SJCRH30 (cell line): ENCODE measurements at places on chromosomes 13 and 19. TPM values are rescaled to one million over a fixed set of nuclear protein-coding genes. Genes with fewer than 3 reads are reported as not detected.

GRCh38 chr19:6078068-6078467, 32.2 kb downstream of the RFX2 start:
- no peak for DNase-seq

Gene LGALS13
- not detected in 2 replicates for total RNA-seq

Gene ADAMTS10
- total RNA-seq: not detected in 2 replicates

DNA sequence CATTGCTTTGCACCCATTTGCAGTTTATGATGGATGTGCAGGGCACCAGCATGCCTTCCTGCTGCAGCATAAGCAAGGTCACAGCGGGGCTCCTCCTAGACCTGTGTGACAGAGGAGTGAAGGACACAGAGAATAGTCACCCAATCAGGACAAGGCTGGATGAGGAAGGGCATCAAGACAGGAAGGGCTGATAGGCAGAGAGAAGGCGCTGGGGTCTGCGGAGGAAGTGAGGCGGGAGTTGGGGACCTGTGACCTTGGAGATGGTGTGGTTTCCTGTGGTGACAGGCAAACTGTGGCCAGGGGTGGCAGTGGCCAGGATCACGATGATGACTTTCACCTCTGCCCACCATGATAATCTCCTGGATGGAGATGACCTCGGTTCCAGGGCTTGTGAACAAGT, 16.4 kb upstream of the KCTD15 start:
- DNase-seq: no peak

- DNase-seq: no peak
Observed at GRCh38 chr19:3350014-3350663, 16.2 kb upstream of the NFIC start.

- DNase-seq: no peak
Observed at GRCh38 chr13:27833206-27833605, 40.9 kb downstream of the GSX1 start.

Gene CYP2S1
- total RNA-seq: not detected in 2 replicates

Gene PGLYRP2
- total RNA-seq: not detected in 2 replicates

Gene KLK15
- not detected in 2 replicates for total RNA-seq

- DNase-seq: no peak
Observed at GRCh38 chr19:37997911-37998344, 90.9 kb downstream of the SIPA1L3 start.

DNA sequence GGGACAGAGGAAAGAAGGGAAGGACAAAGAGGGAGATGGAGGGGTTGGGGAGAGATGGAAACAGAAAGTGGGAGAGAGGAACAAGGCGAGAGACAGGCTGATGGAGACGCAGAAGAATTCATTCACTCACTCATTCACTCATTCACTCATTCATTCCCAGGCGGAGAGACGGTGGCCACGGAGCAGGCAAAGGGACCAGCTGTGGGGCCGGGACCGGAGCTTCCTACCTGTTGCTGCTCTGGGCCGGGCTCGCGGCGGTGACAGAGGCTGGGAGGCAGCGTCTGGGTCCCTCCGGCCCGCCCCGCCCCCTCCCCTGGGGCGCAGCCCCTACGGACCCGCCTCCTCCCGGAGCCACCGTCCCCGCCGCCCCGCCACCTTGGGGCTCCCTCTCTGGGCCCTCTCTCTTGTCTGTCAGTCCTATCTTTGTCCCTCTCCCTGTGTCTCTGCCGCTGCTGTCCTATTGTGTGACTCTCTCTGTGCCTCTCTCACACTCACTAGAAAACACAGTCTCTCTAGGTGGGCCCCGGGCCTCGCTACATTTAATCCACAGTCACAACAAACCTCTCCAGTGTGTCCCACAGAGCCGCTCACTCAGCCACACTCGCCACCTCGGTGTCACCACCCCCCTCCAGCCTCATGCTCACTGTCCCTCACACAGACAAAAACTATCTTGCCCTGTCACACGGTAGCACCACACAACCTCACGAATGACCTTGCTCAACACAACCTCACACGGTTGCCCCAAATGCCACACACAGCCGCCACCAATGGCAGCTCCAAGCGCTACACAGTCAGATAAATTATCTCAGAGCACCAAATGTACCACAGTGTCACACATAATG, at the start of gene GNG8:
Gene GNG8, minus strand, starts transcription at position 283 of the 842 bp plus-strand sequence. CDS start 1,520 bp downstream, outside the sequence.
- DNase-seq: no peak

GRCh38 chr19:13037731-13038130, 42.5 kb downstream of the NFIX start:
- no peak for DNase-seq

Gene TNNT1
- total RNA-seq: 599 and 612 TPM in 2 replicates

- no peak for DNase-seq
Observed at GRCh38 chr13:28299916-28300315, 161.6 kb downstream of the PAN3 start.
